ENCODE measurements at places on chromosomes 11 and 22. TPM values are rescaled to one million over a fixed set of nuclear protein-coding genes. Genes with fewer than 3 reads are reported as not detected.

DNA sequence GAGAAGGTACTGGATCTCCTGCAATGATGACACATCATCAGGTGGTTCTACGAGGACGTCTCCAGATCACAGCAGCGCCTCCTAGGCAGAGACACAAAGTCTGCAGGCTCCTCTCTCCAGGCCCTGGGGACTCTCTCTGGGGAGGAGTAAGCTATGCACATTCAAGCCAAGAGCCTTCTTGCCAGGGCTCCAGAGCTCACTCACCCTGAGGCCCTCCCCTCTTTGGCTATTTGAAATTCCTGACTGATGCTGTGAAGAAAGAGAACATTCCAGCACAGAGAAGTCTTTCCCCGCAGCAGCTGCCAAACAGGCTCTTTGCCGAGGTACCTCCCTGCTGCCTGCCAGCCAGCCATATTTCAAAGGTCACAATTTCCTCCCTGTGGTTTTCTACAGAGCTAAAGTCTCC, 204.9 kb downstream of the CSNK2A3 start:
- no peak for DNase-seq

DNA sequence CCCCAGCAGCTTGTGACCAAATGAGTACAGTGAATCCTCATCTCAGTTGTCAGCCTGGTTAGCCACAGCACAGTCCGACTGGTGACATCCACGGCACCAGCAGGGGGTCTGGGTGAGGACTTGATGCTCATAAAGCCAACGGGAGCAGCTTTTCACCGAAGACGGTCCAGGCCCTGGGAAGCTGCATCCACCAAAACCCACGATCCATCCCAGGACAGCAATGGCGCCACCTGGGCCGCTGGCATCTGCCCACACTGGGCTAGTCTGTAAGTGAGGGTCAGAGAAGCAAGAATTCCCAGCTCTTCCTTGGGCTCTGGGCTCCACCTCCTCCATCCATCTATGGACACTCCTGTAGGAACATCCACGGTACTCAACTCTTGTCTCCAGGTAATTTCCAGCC, 25.1 kb upstream of the FXYD6 start:
- DNase-seq: no peak

GRCh38 chr22:40203572-40203971, 25.8 kb downstream of the TNRC6B start:
- no peak for DNase-seq

GRCh38 chr11:92812841-92813240, 156.6 kb upstream of the MTNR1B start:
- DNase-seq: no peak

GRCh38 chr11:111871693-111872161, 346 bp upstream of the ALG9 start:
- no peak for DNase-seq

DNA sequence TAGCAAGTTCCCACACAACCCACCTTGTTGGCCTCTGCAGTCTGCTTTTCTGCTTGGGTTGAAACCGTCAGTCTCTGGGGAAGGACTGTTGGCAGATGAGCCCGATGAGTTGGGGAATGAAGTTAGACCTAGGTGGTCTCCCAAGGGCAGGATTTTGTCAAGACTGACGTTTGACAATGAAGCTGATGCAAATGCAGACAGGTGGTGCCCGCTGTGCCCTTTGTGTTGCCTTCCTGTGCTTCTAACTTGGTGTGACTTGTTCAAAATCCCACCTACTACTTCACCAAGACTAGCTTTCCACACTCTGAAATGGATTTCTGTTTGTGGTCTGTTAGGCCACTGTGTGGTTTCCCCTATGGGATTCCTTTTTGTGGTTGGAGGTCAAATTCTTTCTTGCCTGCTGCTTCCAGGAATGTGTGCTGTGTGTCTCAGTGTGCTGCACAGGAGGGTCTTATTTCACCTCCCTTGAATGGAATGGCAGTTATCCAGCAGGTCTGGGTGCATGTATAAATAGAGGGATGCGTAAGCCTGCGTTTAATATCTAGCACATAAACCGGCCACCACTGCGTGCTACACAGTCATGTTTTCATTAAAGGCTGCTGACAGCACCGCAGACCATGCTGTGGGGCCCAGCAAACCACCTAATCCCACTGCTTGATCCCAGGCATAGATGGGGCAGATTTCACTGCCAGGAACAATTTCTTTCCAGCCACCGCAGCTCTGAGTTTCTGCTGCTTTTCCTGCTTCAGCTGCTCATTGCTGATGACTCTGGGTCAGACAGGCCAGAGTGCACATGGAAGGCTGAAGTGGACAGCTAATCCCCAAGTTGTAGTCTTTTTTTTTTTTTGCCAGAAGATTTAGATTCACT, 44.8 kb downstream of the ADAMTS8 start:
- no peak for DNase-seq

GRCh38 chr11:10597877-10598351, 29.4 kb upstream of the LYVE1 start:
- DNase-seq: no peak

DNA sequence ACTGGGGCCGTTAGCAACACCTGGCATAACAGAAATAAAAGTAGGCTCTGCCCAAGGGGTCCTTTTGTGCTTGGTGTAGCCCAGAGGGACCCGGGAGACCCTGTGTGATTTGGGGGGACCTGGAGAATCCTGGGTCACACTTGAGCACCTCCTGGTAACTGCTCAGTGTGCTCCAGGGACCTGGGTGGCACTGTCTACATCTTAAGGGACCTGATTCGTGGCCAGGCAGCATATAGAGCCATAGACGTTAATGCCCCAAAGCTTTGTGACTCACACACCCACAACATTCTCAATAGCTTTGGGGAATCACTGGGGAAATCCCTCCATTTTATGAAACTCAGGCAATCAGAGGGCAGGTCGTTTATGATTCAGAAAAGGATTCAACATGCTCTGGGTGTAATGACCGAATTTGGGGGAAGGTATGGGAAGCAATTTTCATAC, 3.6 kb upstream of the IGF2 start:
- DNase-seq: peak; percentile 12

- no peak for DNase-seq
These were observed 182.0 kb downstream of the CWF19L2 start for GRCh38 chr11:107275632-107276031.

- peak; percentile 54 for DNase-seq
These were observed 86.0 kb downstream of the PPP6R3 start for GRCh38 chr11:68546555-68546954.

- no peak for DNase-seq
These were observed 102.4 kb upstream of the FSHB start for GRCh38 chr11:30128269-30128932.

DNA sequence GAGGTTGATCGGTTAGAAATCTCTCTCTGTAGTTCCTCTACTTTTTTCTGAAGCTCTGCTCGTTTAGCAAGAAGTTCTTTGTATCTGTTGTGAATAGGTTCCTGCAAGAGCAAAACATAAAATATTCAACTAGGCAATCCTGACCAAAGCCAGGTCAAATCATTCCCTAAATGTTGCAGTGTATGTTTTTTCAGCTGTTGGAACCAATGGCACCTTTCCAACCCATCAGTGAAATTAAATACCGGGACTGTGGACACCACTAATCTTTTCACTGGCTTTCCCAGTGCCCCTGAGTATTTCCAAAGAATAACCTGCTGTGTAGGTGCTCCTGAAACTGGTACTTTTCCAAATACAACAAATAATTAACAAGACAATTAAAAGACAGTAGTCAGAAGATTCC, 45.1 kb downstream of the CEP57 start:
- DNase-seq: peak; percentile 12

DNA sequence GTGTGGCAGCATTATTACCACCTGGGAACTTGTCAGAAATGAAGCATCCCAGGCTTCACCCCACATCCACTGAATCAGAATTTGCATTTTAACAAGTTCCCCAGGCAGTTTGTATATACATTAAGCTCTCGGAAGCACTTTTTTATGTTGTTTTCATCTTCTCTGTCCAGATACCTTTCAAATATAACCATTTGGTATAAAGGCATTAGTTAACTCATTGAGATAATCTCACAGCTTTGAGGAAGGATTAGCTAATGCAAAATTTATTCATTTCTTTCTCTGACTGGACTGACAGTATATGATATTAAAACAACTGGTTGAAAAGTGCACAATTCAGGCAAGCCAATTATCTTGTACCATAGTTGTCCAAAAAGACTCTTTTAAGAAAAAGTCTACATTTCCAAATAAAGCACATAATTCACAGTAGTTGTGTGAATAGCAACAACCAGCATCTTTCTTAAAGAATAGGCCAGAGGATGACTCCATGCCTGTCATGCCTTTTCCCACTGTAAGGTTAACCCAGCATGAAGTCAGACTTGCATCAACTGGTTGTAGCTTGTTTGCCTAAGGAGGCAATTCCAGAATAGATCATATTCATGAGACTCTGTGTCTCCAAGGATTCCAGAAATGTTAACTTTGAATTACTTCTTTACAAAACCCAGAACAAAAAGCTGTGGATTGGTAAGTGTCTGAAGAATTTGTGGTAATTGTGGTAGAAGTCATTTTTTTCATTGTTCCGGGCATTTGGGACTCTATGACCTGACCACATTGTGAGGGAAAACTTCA, 254.3 kb upstream of the SESN3 start:
- DNase-seq: no peak

DNA sequence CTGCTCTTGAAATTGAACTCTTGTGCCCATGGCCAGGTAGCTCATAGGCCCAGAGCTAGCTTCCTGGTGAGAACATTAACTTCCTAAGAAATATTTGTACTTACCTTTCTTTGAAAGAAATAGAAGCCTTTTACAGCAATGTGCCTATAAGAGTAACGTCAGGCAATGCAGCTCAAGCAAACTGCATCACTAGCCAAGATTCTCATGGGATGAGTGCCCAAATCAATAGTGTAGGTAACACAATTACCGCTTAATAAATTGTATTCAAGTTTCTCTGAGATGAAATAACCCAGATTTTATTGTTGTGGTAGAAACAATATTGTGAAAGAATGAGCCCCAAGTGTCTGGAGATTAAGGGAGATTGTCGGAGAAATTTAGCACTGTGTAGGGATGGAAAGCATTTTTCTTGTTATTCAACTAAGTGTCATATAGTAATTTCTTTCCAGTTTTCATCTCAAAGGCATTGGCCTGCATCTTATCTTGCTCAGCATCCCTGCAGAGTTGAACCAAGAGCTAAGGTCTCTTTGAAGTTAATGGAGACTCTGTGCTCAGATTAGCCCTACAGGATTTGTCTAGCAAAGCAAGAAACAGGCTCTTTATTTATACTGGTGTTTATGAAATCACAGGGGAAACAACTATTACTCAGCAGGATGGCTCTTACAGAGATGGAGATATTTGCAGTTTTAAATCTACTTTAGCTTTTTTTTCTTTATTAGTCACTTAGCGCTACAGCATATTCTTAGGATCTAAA, 321.0 kb upstream of the PDGFD start:
- DNase-seq: no peak

DNA sequence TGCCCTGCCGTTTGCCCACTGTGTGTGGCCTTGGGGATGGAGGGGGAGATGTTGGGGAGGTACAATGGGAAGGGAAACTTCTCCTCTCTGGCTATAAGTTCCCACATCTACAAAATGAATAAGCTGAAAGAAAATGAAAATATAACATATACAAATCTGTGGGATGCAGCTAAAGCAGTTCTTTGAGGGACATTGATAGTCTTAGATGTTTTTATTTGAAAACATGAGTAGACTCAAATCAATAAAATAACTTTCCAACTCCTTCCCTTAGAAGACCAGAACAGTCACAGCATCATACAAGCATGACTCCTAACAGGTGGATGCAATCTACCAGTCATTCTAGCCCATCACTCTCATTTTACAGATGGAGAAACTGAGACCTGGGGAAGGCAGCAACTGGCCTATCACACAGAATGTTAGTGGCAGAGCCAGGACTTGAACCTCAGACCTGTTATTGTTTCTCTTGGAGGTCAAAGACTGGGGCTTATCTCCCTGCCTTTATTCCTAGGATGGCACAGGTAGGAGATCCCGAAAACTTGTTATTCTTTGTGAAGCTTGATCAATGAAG, 25.2 kb upstream of the CCDC86 start:
- DNase-seq: no peak

DNA sequence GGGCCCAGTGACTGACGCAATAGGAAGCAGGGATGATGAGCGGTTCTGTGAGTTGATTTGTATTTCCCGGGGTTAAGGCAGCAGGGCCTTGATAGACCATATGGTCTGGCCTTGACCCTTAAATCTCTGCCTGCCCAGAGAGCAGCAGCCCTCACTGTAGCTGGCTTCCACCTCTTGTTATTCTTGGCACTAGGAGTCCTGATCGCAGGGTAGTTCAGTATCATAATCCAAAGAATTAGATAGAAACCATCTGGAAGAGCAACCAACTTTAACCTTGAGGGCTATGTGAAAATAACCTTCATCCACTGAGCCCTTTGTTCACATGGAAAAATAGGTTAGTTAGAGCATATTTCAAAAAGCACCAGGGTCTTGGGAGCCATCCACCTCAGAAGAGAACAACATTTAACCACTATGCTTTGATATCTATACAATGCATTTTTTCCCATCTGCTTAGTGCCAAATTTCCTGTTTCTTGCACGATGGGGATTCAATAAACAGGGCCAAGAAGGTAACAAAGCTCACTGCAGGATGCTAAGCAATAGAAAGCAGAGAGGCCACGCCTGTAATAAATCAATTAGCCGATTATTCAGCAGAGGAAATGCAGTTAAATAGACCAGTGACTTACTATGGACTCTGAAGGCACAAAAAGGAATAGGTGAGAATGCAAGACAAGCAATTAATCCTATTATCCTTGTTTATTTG, 761.3 kb downstream of the OPCML start:
- DNase-seq: peak; percentile 51

DNA sequence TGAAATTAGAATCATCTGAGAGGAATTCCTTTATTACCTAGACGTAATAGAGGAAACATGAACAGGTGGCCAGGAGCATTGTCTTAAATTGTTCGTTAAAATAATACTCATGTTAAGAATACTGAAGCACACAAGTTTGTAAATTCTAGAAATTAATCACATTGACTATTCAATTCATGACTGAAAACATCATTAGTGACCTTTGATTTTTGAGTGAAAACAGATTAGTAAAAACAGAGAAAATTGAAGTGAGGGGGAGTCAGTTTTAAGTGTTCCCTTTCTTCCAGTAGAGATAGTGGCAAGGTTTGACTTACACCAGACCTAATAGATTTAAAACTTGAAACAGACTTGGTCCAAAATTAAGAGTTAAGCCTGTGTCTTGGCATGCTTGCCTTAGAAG, 1.4 kb downstream of the ZFP91 start:
- no peak for DNase-seq

- DNase-seq: no peak
These were observed 13.2 kb downstream of the ZNRF3 start for GRCh38 chr22:28896611-28897010.

- DNase-seq: no peak
These were observed 23.1 kb upstream of the CAPRIN1 start for GRCh38 chr11:34028425-34028824.

ST14 gene
- total RNA-seq: under 0.01 TPM

LINC01488 gene
- total RNA-seq: not detected

SEC14L2 gene
- total RNA-seq: 11.7 TPM

LTBP3 gene
- 13.1 TPM for total RNA-seq

DEFB131B gene
- not detected for total RNA-seq

FOLR2 gene
- total RNA-seq: not detected

HMOX1 gene
- total RNA-seq: 57.3 TPM

CD3G gene
- not detected for total RNA-seq

FAM118A gene
- total RNA-seq: 9.0 TPM

KDM4E gene
- not detected for total RNA-seq

OAF gene
- total RNA-seq: 21.7 TPM

MIAT gene
- 0.38 TPM for total RNA-seq

SYNGR1 gene
- total RNA-seq: 0.39 TPM

Data from dermis microvascular lymphatic vessel endothelial cell (primary cell).